Stimulated activated CD8-positive, alpha-beta memory T cell treated with anti-CD3 and anti-CD28 coated beads, Interleukin-2, amount 100 ng/mL, for 1 hour (primary cell): ENCODE measurements at places on chromosomes 1 and 21.

DNA sequence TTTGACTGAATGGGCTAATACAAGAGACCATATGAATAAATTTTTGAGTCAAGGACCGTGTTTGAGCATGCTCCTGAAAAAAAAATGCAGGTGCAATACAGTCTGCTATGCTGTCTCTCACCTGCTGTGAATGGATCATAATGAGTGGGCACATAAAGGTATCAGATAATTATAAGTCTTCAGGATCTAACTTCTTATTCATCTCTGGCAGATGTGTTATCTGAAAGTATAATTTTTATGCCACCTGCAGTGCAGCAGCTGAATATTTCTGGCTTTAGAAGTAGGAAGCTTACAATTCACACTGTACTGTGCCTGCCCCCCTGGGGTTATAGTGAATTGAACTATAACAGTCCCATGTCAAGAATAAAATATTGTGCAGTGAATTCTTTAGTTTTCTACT lies 333.3 kb downstream of the MRPL39 start:
- no peak for DNase-seq

DNA sequence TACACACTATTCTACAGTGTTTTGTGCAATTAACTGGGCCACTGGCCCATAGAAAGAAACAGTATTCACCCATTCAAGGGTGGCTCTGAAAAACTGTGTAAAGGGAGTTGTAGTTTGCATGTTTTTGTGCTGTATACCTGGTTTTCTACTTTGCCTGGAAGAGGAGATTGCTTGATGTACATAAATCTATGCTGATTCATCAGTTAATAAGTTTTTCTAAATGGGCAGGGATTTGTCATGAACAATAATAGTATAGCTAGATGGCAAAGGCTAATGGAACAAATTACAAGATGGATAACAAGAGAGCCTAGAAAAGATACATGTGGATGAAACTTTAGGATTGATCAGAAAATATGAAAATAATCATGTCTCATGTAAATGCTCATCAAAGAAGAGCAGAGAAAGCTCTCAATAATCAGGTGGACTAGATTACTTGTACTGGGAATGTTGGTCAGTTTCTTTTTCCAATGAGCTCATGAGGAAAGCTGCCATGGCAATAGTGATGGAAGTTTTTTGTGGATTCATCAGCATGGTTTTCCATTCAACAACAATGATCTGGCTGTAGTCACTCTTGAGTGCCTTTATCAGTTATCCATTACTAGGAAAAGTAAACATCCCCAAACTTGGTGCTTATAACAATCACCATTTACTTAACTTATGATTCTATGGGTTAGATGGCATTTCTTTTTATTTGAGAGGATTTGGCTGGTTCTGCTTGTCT lies 602.8 kb downstream of the BRINP3 start:
- no peak for DNase-seq

DNA sequence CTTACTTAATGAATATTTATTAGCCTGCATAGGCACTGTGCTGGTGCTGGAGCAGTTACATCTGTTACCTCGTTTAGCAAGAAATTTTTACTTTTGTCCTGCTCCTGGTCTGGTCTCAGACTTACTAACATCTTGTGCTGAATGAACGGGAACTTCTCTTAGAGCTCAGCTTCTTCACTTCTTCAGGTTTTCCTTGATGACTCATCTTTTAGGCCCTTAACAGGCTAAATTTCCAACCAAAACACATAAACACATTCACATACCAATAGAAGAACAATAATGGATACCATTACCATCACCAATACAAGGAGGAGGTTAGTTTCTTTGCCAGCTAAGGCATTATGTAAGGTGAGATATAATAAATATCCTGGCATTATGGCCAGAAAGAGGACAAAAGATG lies 68.9 kb downstream of the IFI44 start:
- DNase-seq: no peak

GRCh38 chr1:116938216-116938615 lies 28.5 kb downstream of the PTGFRN start:
- no peak for DNase-seq

DNA sequence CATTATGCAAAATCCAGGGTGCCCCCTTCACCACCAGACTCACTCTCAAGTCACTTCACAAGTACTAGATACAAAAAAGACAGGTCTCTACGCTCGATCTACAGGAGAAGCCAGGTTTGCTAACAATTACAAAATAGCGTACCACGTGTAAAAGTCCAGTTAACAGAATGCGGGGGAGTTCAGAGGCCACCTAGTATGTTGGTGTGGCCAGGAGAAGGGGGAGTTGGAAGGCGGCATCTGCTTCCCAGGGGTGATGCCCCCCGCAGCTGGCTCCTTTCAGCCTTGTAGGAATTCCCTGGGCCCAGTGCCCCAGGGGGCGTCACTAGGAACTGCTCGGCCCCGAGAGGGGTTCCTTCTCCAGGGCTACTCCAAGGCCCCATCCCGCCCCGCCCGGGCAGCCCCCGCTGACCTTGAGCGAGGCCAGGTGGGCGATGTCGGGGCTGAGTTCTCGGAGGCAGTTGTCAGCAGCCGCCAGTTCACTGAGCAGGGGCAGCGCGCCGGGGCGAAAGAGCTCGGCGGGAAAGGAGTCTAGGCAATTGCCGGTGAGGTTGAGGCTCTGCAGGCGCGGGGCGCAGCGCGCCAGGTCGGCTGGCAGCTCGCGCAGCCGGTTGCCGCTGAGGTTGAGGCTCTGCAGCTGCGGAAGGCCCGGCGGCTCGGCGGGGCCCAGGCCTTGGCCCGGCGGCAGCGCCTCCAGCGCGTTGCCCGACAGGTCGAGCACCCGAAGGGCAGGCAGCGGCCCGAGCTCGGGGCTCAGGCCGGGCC lies 664 bp downstream of the LRRC47 start:
- no peak for DNase-seq

DNA sequence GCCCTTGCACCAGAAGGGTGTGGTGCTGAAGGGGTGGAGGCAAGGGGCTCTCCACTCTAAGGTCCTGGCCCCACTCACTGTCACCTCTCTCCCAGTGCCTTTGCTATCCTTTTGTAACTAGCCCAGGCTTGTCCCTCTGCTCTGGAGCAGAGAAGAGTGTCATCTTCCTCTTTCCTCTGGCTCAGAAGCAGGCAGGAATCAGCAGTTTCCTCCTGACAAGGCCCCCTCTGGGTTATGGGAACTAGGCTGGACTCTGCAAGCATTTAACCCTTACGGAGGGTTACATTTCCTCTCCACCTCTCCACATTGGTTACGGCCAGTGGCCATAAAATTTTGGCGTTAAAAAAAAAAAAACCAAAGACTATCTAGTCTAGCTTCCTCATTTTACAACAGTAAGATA lies 30.4 kb downstream of the PLXNA2 start:
- DNase-seq: no peak

- DNase-seq: no peak
Observed at GRCh38 chr21:36985751-36986594, 19.5 kb upstream of the HLCS start.

DNA sequence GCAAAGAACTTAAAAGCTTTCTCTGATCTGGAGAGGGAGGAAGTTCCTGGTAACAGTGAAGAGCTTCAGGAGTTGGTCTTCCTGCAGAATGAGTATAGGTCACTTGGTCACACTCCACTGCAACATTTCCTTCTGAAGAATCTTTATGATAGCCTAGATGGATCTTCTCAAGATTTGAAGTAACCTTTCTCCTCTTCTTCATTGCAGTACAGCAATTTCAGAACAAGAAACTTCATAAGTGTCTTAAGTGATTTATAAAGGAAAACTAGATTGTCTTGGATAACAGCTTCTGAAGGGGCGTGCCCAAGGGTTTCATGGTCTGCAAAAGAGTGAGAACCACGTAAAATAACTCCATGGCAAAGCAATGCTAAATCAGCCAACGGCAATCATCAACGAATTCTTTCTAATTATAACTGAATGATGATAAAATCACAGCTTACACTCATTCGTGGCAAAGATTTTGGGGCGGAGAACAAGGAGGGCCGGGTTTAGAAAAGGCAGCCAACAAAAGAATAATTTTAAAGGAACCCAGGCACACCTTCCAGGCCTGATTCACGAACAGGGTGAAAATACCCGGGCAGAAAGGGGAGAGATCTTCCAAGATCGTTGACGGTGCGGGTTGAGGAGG lies 53.9 kb upstream of the ASPM start:
- no peak for DNase-seq

GRCh38 chr1:248755517-248755916 lies at the start of gene LYPD8:
LYPD8 (minus strand) TSS chr1:248755759; CDS start chr1:248751081, 4,678 bp downstream.
- no peak for DNase-seq

GRCh38 chr1:112517646-112518045 lies 8.9 kb downstream of the WNT2B start:
- DNase-seq: no peak

DNA sequence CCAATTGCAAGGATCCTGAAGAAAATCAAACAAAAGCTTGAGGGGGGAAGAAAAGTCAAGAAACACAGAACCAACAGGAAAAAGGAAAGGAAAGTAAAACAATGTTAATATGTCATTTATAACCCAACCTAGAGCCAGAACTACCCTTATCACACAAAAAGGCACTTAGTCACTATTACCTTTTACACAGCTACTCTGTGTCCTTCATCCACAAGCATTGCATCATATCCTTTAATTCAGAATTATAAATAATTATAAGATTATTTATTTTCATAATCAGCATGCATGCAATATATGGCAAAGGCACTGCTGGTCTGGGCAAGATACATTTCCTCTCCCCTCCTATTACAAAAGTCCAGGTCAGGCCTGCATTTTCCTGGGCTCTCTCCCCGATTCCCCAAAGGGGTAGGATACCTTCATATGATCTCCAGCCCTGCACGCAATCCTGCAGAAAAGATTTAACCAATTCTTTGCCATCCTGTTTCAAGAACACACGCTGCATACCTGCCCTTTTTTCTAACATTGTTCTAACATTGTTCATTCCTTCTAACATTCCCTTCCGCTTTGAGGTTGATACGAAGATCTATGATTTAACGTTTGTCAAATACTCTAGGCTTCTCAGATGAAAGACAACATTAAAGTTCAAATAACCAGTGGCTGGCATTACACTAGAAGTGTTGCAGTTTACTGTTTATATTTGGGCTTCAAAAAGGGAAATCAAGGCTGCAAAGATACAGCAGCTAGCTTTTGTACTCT lies 4.3 kb downstream of the PTPN14 start:
- no peak for DNase-seq

- no peak for DNase-seq
Observed at GRCh38 chr1:222905151-222905550, 90.3 kb downstream of the DISP1 start.

DNA sequence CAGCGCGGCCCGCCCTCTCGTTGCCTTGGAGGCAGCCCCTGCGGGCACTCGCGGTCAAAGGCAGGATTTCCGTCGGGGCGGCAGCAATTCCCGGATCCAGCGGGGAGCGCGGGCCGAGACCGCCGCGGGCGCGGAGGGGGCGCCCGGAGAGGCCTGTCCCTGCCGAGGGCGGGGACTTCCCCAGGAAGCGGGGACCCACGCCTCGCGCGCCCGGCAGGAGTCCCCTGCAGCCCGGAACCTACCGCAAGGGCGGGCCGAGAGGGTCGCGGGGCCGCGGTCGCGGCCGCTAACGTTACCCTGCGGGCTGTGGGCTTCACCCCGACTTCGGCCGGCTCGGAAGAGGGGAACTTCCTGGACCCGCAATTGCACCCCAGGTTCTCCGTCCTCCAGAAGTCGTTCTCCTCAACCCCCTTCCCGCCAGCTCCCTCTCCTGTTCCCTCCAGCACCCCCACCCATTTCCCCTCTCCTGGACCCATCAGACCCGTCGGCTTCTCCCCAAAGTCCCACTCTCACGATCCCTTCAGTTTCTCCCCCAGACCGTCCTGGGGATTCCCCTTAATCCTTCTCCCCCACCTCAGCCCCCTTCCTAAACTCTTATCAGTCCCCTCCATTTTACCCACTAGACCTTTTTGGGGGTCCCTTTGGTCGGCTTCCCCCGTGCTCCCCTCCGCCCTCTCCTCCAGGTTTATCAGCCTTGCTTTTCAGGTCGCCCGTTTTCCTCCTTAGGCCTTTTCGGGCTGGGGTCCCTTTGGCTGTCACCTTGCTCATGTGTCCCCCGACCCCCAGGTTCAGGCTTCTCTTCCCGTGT lies 604 bp downstream of the FGR start:
- peak; percentile 24 for DNase-seq

GRCh38 chr1:245155272-245156040 lies 671 bp downstream of the KIF26B start:
- no peak for DNase-seq

DNA sequence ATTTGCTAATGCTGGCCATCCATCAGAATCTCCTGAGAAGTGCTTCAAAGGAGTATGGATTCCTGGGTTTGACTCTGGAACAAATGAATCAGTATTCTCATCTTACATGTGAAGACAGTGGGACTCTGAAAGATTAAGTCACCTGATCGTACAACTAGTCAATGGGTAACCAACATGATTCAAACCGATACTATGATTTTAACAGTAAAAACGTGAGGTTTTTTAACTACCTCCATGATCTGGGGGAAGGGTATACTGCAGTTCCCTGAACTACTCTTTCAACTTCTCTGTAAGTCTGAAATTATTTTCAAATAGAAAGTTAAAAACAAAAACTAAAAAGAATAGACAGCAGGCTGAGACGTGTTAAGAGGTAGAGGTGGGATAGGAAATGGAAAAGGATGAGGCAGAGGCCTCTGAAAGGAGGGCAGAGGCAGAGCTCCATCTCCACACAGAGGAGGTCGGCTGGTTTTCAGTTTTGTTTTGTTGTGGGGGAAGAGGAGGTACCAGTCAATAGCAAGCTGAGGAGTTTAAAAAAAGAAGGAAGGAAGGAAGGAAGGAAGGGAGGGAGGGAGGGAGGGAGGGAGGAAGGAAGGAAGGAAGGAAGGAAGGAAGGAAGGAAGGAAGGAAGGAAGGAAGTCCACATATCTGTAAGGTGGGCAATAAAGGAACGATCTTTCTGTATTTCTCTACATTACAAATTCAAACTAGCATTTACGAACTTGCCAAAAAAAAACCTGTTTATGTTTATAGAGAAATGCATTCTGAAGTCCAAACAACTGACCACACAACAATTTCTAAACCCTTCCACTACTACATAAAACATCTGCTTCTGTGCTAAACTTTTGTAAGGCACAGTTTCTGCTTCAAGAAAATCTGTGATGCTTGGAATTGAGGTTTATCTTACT lies 213.1 kb downstream of the RERE start:
- no peak for DNase-seq

- no peak for DNase-seq
Observed at GRCh38 chr1:37317870-37318467, 156.4 kb upstream of the ZC3H12A start.

DNA sequence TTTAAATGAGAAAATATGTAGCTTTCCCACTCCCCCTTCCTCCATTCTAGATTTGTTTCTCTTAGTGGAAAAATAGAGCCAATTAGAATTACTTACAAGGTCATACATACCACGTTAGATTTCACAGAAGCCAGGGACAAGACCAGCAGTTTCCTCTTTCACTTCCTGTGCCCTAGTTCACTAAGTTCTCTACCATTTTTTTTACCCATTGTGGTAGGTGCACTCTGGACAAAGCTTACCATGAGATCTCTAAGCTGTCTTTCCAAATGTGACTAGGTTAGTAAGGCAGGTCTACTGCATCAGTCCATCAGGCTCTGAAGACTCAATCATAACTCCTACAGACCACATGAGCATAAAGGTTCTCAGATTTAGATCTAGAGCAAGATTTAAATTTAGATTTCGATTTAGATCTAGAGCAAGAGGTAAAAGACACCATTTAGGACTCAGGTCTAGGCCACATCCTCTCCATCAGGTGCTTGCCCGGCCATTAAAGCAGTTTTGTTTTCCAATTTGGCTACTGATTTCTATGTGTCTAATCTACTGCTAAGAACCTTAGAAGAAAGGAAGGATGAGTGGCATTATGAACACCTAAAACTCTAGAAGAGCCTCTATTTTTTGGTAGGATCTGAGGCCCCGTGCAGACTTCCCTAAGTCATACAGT lies 235.3 kb downstream of the FAF1 start:
- DNase-seq: no peak

GRCh38 chr1:20958430-20958829 lies 171.3 kb upstream of the HP1BP3 start:
- no peak for DNase-seq
